CD4-positive, alpha-beta T cell treated with Interleukin-17A for 4 hours (primary cell): ENCODE measurements at places on chromosomes 2 and 18.

GRCh38 chr2:1656326-1656960 lies 87.9 kb downstream of the PXDN start:
- no peak for DNase-seq

DNA sequence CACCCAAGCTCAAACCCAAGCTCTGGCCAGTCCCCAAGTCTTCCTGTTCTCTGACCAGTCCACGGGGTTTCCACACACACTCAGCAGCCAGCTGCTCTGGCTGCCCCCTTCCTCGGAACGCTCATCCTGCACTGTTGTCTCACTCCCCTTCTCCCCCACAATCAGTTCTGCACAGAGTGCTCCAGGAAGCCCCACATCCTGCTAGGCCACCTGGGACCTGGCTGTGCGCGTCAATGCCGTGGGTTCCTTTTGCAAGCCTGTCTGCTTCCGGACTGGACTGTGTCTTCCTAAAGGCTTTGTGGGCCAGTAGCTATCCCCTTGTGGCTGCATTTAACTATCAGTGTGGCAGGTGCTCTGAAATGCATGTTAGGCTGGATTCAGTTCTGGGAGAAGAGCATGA lies 605.0 kb upstream of the RAB6C start:
- no peak for DNase-seq

- peak; percentile 74 for DNase-seq
These were observed 112.4 kb upstream of the ZNF236 start for GRCh38 chr18:76709659-76710645.

DNA sequence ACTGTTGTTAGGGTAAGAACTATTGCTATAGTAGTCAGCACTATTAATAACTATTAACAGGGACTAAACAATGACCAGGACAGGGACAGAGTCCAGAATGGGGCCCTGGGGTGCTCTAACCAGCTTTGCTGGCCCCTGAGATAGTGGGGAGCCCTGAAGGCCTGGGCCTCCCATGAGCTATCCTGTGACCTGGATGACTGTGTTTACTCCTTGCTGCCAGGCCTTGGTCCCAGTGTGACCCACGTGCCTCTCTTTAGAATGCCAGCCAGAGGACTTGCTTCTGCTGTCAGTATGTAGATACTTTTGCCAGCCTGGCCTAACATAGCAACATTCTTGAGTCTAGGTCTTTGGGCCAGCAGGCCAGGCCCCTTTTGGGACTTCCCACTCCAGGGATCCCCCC lies 11.4 kb downstream of the CDK5R2 start:
- no peak for DNase-seq

DNA sequence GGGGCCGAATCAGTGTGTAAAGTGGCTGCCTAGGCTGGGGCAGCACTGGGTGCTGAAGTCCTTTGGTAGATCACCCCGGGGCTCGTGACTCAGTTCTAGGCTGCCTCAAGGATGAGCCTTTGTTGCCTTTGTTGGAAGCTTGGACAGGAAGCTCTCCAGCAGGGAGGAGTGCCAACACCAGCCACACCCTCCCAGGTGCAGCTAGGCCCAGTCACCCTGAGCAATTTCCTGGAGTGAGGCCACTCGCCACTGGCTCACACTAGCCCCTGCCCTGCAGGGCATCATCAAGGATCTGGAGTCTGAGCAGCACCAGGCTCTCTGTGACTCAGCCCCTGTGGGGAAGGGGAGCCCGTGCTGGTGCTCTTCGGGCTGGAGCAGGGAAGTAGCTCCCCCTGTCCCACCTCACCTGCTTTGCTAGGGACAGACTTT lies 6.7 kb upstream of the SDC1 start:
- no peak for DNase-seq

GRCh38 chr2:25250331-25251070 lies 82.1 kb upstream of the POMC start:
- DNase-seq, result no peak

GRCh38 chr2:144780983-144781382 lies 261.1 kb upstream of the ZEB2 start:
- no peak for DNase-seq

GRCh38 chr2:195480121-195480520 lies 176.9 kb upstream of the SLC39A10 start:
- DNase-seq, result no peak

- no peak for DNase-seq
These were observed 3.6 kb downstream of the ALK start for GRCh38 chr2:29917781-29918180.

DNA sequence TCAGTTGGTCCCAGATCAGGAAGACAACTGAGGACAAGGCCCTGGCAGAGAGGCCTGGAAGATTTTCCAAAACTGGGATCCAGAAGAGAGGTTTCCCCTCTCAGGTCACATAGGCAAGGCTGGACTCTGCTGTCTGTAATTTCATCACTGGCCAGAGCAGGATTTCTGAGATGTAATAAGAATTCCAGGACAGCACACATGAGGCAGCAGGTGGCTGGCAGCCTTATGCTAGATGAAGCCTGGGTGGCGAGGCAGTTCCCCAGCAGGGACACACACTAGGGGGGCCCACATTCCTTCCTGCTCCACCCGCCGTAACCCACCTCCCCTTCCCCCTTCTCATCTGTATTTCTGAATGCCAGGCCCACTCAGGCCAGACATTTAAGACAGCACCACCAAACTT lies 98.6 kb downstream of the HNRNPLL start:
- no peak for DNase-seq

- peak; percentile 10 for DNase-seq
These were observed 787 bp upstream of the TBR1 start for GRCh38 chr2:161415034-161415986.

- DNase-seq, result no peak
These were observed 36.0 kb downstream of the BCL11A start for GRCh38 chr2:60517446-60517845.

DNA sequence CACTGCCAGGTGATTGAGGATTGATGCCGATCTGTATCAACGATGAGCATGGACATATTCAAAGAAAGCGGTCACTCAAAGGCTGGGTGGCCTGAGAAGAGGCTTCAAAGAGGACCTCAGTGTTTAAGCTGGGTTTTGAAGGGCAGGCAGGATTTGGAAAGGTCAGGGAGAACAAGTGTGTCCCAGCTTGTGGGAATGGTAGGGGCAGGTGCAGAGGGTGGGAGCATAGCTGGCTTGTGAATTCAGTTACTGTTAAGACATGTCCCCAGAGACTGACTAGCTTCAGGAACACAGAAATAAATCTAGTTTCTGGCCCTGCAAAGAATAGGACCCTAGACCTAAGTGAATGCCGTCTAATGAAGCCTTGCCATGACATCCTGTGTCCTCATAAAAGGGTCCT lies 363.4 kb downstream of the CLIP4 start:
- DNase-seq, result no peak

DNA sequence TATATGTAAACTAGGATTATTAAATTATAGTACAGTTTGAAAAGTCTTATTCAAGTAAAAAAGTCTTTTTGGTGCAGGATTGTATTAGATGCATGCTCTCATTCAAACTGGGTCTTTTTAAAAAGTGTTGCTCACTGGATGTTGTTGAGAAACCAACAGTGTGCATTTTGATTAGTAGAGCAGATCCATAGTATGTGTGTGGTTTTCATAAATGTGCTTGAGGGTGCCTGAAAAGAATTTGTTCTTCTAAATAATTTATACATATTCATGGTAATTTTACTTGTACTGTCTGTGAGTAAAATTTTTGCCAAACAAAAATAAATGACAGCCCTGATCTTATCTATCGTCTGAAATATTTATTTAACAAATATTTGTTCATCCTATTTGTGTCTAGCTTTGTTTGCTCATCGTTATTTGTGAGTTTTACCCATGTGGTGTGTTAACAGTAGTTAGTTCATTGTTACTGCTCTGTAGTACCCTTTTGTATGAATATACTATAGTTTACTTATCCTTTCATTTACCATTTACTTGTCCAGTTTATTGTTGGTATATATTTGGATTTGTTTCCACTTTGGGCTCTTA lies 50.4 kb downstream of the PTPN4 start:
- no peak for DNase-seq

- no peak for DNase-seq
These were observed 62.8 kb upstream of the TSPYL6 start for GRCh38 chr2:54318821-54319220.

DNA sequence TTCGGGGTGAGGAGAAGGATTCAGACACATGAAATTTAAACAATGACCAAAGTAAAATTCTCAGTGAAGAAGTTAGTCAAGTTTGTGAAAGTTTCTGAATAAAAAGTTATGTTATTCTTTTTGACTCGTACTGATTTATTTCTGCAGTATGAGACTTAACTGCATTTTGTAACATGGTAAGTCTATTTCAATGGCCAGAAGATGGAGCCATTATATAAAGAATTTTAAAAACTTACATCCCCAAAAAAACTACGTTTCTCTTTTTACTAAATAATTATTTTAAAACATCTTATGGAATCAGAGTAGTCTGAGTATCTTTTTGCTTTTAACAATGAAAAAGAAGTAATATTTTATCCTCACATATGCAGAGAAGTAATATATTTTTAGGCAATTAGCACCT lies 51.4 kb upstream of the SCN1A start:
- no peak for DNase-seq
